ENCODE measurements at places on chromosomes 12 and 14.

DNA sequence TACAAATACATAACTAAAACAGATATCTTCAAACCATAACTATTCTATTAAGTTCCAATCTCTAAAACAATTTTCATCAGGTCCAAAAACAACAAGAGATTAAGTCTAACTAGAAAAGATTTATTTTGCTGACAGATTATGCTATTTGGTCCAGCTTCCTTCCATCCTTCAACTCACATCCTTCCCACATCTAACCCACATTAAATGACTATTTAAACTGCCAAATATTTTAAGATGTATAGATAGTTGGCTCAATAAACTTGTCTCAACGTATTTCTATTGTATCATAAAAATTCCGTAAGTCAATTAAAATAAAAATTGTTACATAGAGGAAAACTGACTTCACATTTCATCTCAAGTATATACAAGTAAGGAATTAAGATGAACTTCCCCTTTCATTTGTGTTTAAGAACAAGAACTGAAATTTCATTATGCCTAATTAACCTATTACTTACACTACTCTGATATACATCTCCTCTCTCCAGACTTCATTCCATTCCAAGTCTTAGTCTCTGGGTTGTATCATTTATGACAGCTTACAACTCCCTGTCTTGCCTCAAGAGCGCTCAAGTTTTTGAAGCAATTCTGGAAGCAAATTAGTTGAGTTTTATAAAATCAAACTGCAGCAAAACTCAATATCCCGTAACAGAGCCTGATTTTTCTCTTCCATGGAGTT, 25.4 kb downstream of the PAWR start:
- no peak for DNase-seq

DNA sequence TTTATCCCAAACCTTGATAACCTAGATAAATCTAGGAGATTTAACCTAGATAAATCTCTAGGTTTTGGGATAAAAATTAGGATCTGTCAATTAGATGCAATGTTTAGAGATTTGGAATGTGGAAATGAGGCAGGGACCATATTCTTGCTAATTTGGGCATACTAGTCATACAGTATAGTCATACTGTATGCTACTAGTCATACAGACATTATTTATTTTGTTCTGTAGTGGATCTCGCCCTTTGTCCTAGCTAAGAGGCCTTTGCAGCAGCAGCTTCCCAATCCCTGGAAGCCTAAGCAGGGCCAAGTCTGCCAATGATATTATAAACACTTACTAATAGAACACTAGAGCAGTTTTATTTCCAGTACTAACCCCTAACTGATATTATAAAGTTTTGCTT, 136.4 kb downstream of the CEP128 start:
- no peak for DNase-seq

DNA sequence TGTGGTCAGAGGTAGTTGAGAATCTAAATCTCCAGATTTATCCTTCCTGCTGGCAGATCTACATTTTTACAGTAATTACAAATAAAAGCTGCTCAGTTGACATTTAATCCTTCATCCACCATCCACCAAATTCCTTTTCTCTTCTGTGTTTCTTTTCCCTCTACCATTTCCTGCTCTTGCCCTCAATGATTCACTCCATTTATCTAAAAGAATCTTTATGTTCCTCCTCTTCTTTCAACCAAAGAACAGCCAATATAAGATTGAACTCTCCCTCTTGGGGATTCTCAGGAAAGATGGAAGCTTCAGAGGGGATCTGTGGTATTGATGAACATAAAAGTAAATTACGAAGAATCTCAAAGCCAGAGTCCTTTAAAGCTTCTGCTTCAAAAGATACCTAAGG, 4.4 kb downstream of the MAP4K5 start:
- DNase-seq: no peak

DNA sequence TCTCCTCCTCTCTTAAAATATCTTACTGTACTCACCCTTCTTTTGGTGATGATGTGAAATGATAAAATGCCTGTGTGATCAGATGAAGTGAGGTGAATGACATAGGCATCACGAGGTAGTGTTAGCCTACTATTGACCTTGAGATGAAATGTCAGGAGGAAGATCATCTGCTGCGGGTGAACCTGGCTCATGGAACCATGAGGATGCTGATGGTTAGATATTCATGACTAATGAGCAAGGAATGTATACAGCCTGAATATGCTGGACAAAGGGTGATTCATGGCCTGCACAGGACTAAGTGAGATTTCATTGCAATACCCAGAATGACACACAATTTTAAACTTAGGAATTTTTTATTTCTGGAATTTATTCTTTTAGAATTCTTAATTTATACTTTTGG, 89.6 kb downstream of the DAAM1 start:
- no peak for DNase-seq

DNA sequence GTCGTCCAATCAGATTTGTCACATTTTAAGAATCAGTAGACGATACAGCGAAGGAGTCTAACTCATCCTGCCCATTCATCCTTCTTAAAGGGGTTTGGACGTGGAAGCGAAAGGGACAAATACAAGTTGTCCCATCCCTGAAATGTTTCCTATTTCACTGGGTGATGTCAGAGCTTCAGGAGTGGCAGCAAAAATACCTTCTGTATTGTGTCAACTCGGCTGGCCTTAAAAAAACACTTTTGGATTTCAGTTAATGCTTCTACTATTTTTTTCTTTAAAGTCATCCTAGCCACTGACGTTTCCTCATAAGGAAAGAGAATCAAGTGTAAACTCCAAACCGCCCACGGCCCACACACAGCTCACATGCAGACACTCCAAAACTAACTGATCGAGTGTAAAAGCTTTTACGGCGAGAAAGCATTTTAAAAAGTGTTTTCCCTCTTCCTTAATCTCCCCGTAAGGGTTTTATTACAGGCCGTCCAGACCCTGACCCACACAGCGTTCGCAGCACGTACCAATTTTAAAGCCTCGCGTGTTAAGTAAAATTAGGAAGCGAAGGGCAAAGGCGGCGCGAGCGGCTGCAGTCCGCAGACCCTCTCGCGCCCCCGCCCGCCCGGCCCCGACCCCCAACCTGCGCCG, 593 bp downstream of the CFL2 start:
- DNase-seq: peak; percentile 31

GRCh38 chr12:126312457-126312856, 1247.2 kb downstream of the AACS start:
- no peak for DNase-seq

DNA sequence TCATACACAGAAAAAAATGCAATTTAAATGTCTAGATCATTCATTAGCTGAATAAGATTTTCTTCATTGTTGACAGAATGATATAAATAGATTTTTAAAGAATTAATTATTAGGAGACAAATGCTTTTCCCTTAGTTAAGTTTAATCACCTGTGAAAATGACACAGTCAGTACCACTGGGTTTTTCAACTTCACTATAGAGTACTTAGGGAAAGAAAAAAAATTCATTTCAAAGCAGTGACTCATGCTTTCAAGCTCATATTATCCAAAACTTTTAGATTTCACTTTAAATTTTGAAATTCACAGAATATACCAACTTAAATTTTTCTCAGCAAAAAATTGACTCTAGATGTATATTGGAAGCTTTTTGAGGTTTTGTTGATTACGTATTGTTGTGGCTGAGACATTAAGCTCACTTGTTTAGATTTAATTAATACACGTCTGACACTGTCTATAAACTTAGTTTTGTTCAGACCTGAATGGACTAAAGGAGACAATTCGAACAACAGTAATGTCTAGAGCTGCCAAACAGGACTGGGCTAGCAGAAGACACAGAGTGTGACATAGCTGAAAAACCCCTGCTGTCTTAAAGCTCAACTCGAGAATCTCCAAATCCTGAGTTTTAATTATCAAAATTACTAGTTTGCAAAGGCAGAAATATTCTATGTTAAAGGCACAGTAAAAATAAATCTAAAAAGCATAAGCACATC, 1.6 kb downstream of the MGAT4C start:
- DNase-seq: no peak

- DNase-seq: no peak
Measured at GRCh38 chr12:83432176-83432719, 745.5 kb downstream of the TMTC2 start.

DNA sequence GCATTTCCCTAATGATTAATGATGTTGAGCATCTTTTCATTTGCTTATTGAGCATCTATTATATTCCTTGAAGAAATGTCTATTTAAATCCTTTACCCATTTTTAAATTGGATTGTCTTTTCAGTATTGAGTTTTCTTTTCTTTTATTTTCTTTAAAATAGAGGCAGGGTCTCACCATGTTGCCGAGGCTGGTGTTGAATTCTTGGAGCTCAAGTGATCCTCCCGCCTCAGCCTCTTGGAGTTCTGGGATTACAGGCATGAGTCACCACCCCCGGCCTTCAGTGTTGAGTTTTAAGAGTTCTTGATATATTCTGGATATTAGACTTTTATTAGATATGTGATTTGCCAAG, 73.3 kb upstream of the HECTD1 start:
- DNase-seq: no peak

DNA sequence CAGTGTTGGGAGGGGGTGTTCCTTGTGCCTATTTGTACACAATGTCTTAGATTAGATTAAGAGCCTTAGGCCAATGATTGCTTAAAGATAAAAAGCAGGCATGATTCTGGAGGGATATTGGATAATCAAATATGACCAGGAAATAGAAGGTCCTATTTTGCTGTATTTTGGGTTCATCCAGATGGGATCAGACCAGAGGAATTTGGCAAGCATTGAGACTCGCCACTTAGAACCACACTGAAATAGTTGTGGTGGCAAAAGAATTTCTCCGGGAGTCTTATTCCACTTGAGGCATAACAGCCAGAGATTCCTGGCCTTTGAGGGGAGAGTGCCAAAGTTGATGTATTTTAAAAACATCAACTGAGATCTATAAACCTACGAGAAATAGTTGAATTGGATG, 327.2 kb downstream of the RAD51B start:
- DNase-seq: no peak

DNA sequence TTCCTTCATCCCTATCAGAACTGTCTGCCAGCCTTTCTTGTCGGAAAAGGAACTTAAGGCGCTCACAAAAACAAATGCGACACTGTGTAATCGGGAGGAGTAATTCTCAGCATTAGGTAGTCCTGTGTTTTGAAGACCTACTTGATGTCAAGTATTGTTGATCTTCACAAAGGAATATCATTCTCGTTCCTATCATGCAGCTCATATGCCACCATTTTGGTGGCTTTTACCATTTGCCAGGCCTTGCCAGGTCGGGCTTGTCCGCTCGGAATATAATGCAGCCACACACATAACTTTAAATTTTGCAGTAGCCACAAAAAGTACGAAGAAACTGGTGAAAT, 903 bp upstream of the PPP4R3A start:
- no peak for DNase-seq

GRCh38 chr12:106551410-106551809, 31.4 kb upstream of the RFX4 start:
- DNase-seq: no peak

- no peak for DNase-seq
Measured at GRCh38 chr12:80001562-80001961, 66.7 kb upstream of the PPP1R12A start.

- DNase-seq: no peak
Measured at GRCh38 chr12:46179693-46180452, 89.0 kb downstream of the SLC38A1 start.

DNA sequence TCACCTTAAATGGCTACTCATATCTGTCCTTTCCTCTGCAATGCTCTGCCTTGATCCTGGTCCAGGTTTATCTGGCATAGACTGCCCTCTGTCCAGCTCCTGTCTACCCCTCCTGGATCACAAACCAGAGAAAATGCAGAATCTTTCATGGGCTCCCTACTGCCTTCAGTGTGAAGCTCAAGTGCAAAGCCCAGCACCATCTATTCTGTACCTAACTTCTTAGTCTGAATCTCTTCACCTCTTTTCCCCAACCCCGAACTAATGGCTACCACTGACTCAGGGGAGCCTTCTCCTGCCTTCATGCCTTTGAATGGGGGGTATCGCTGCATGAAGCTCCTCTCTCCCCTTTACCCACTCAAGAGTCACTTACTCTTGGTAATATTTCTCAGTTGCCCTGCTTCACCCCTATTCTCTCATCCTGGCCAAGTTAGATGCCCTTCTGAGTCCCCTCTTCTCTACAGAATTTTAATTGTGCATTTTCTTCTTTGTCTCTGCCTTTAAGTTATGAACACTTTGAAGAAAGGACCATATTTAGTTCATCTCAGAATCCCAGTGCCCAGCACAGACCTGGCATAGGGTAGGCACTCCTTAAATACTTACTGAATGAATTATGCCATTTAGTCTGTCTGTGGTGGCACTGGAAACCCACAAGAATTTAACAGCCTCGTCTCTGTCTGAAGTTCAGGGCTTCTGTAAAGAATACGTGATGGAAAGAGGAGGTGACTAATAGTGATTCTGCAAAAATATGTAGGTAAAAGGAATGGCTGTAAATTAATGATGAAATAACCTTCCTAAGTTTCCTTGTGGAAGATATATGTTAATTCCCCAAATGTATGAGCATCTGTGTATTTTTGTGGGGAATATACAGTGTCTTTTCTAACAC, 191.3 kb upstream of the AMIGO2 start:
- DNase-seq: no peak

GRCh38 chr12:15540469-15540872, 218.2 kb downstream of the PTPRO start:
- DNase-seq: no peak

GRCh38 chr14:22112004-22112403, 438.4 kb upstream of the OR4E1 start:
- peak; percentile 28 for DNase-seq

GRCh38 chr14:81252278-81252677, 31.5 kb upstream of the GTF2A1 start:
- DNase-seq: no peak

DNA sequence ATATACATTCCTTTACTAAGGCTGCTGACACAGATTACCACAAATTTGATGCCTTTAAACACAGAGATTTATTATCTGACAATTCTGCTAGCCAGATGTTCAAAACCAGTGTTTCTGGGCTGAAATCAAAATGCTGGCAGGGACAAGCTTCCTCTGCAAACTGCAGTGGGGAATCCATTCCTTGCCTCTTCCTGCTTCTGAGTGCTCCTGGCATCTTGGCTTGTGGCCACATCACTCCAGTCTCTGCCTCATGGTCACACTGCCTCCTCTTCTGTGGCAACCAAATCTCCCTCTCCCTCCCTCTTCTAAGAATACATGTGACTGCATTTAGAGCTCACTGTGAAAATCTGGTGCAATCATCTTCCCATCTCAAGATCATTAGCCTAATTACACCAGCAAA, 235.7 kb downstream of the TTC8 start:
- no peak for DNase-seq

DNA sequence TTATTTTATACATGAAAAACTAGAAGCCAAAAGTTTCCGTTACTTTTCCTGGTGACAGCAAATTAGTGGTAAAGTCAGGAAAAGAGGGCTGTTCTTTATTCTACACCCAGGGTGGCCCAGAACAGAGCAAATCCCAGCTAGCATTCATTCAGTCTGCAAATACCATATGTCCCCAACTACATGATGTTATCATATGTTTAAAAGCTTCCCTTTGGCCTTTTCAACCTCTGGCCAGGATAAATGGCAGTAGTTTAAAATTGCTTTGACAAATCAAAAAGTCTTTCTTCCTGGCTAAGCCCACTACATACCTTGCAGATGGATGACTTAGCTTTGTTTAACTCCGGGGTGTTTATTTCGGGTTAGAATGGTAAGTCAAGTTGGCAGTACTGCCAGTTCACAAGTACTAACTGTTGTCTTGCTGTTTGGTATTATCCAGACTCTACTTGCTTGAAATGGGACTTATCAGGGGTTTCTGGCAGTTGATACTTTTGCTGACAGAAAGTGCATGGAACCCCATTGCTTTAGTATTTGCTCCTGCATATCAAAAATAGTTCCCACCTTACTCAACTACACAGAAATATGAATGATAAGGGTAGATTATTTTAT, 69.7 kb downstream of the PKP2 start:
- no peak for DNase-seq

- DNase-seq: no peak
Measured at GRCh38 chr12:97572220-97572619, 109.6 kb downstream of the RMST start.

GRCh38 chr12:123083661-123084571, 67.0 kb downstream of the PITPNM2 start:
- no peak for DNase-seq

Data from stimulated activated CD4-positive, alpha-beta T cell treated with anti-CD3 and anti-CD28 coated beads, Interleukin-2, amount 100 ng/mL, for 48 hours (primary cell).